ENCODE measurements at places on chromosomes 2 and 18.

DNA sequence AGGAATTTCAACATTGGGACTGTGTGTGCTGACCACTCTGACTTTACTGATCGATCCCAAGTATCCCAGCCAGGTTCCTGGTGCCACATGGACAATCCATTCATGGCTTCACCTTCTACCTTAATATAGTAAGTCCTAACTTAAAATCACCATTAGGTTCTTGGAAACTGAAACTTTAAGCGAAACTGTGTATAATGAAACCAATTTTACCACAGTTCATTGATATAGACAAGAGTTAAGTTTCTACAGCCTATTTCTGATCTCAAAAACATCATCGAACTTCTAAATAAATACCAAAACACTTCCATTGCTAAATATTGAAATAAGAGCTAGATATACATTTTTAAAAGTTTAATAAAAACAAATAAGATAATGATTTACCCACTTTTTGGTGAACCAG, 4.4 kb upstream of the EXOC6B start:
- DNase-seq: no peak

DNA sequence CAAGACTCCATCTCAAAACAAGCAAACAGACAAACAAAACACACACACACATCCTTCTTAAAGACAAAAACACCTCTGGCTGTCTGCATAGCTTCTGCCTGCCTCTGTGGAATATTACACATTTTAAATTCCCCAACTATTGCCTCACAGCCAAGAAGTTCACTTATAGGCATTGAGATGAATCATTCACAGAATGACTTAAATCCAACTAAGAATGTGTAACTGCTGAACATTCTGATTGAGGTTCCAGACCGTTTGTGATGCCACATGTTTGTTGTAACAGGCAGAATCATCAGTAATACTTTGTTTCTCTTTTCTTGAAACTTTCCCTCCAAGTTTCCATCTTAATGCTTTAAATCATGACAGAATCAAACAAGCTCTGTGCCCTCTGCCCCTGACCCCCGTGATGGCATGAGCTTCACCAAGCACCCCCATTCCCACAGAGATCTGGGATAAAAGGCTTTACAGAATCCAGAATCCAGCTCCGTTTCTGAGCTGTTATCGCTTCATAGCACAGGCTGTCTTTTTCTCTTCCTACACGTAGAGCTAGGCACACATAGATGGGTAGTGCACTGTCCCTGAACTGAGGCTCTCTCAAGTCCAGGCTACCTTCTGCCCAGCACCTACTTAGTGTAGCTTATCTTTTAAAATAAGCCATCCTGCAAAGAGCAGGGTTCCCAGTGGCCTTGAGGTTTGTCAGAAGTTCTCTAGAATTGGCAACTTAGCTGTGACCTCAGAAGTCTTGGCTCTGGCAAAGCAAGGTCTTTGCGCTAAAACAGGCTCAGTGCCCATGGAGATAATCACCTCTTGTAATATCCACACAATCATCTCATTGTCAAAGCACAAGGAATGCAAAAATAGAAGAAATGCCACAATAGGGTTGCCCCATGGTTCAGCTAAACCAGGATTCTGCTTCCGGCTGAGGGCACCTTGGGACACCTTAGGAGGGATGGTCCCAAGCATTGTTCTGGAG, 32.9 kb downstream of the EPAS1 start:
- DNase-seq: no peak

DNA sequence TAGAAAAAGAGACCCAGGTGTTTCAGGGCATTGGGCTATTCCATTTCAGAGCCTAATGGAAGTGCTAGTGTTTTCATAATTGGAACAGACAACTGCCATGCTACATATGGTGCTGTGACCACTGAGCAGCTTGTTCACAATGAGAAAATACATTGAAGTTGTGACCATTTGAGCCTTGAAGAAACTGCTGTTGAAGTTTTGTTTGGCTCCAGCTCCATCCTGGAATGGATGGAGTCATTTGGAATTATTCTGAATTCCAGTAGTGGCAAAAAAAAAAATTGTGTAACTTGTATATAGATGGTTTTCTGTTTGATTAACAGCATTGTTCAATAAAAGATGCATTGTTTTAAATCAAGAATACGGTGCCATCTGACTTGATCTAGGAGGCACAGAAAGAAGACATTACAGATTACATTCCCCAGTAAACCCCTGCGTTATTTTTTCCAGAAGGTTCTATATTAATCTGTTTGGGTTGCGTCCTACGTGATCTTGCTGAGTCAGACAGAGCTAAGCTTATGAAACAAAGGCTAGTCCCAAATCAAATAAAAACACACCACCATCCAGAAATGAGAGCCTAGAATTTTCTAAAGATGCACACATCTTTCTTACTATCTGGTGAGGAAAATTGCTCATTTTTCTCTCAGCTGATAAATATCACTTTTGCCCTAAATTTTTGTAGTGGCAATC, 19.2 kb downstream of the FMNL2 start:
- no peak for DNase-seq

DNA sequence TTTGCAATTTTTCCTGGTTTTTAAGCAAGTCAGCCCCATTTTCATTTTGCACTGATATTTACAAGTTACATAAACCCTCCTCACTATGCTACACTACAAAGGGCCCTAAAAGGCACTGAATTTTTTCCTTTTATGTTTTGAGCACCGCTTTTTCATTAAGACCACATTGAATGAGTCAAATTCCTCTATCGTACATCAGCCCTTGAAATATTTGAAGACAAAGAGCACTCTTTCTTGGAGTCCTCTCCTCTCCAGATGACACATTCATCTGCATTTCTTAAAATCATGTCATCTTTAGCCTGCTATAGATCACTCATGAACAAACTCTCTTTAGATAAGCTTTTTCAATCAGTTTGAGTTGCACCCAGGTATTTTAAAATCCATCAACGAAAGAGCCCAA, 306.6 kb upstream of the SOX11 start:
- DNase-seq: no peak

- DNase-seq: peak; percentile 44
Measured at GRCh38 chr2:186641807-186642321, 52.0 kb upstream of the FAM171B start.

DNA sequence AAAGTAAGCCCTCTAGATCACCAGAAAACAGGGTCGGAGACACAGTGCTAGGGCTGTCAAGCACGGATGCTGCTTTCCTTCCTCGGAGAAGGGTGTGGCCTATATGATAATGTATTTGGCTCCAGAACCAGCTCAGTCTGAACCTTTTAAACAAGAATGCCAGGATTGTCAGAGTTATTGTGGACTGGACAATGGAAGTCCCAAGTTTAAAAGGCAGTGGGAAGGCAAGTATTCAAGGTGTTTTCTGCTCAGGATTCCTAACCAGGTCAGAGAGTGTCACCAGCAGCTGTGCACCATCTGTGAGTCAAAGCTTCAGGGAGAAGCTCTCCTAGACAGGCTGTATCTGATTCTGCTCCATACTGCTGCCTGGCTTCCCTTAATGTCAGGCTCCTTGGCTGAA, 94.8 kb downstream of the SPOPL start:
- no peak for DNase-seq

DNA sequence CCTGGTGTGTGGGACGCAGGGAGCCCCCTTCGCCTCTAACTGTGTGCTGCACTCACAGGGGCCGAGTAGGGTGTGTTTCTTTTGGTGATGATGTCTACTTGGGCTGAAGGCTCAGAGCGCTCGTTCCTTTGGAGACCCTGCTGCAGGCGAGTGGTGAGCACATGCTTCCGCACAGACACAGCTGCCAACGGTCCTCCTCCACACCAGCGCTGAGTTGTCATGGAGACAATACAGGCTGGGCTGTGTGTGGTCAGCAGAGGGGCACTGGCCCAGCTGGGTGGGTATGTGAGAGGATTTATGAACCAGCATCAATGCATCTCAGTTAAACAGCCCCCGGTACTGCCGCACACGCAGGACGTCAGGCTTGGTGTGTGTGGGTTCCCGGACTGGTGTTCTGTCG, 143.5 kb downstream of the SH3RF3 start:
- DNase-seq: no peak

Measured in SK-N-DZ (cell line).